Stimulated activated CD8-positive, alpha-beta memory T cell treated with anti-CD3 and anti-CD28 coated beads, Interleukin-4, amount 100 ng/mL, for 1 hour (primary cell): ENCODE measurements at places on chromosomes 3 and 15.

GRCh38 chr3:125470671-125471070, 49.3 kb downstream of the SNX4 start:
- DNase-seq: no peak

DNA sequence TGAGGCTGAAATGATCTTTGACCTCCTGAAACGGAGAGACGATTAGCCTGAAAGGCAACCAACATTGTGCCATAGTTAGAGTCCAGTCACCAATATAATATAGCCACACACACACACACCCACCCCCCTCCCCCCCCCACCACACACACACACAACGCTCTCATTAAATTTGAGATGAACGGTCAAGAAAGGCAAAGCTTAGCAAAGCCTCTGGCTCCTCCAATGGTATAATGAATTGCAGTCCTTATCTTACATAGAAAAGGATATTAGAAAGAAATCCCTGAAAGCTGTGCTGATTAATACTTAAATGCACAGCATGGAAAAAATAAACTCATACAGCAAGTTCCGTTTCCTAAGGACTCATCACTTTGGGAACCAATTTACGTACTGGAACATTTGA, 876 bp upstream of the ZNF385D start:
- DNase-seq: no peak

- DNase-seq: no peak
Observed at GRCh38 chr3:123432832-123433523, 15.9 kb downstream of the ADCY5 start.

DNA sequence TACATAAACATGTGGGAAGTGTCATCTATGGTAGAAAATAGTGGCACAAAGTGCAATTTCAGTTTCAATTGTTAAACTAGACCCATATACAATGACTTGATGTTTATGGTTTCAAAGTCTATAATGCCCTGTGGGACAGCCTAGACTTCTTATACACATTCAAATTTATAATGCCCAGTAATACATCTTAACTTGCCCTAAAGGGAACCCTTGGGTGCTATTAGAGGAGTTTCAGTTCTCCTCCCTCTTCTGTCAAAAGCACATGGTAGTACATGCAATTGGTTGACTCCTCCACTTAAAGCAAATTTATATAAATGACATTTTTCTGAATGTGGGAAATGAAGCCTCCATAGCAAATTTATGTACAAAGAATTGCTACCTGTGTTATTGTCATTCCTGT, 30.2 kb upstream of the OR5K4 start:
- no peak for DNase-seq

GRCh38 chr3:13711911-13712650, 163.2 kb downstream of the FBLN2 start:
- DNase-seq: no peak

GRCh38 chr3:179726075-179726699, 73.3 kb downstream of the USP13 start:
- DNase-seq: no peak

DNA sequence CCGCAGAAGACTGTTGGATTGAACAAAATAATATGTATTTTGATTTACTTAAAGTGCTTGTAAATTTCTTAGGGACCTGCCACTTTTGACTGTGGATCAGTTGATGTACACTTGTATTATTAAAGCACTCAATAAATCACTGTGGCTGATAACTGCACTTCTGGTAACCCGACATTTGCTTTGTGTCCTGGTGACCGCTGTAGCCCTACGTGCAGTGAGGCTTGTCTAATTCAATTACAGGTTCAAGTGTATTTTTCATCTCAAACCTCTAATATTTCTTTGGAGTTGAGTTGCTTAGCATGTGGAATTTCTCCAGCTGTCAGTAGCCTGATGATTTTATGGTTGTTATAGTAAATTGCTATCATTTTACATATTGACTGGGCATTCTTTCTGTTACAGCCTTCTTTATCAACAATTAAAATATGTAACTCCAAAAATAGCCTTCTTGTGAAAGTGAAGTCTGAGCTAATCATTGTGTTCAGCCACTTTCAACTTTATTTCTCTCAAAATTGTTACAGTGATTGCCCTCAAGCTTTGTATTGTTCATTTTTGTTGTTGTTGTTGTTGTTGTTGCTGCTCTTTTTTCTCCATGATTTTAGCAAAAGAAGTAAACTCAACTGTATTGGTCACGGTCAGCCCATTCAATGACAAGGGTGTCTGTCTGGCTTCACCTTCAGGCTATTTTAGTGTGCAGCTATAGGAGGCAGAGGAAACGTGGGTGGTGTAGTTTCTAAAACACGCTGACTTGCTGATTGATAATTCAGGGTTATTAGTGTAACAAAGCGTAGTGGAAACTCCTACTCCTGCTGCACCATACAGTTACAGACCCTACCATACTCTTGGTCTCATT, 215.1 kb upstream of the UBE2E1 start:
- DNase-seq: no peak

- DNase-seq: no peak
Observed at GRCh38 chr3:42659451-42660130, 6.1 kb downstream of the ZBTB47 start.

DNA sequence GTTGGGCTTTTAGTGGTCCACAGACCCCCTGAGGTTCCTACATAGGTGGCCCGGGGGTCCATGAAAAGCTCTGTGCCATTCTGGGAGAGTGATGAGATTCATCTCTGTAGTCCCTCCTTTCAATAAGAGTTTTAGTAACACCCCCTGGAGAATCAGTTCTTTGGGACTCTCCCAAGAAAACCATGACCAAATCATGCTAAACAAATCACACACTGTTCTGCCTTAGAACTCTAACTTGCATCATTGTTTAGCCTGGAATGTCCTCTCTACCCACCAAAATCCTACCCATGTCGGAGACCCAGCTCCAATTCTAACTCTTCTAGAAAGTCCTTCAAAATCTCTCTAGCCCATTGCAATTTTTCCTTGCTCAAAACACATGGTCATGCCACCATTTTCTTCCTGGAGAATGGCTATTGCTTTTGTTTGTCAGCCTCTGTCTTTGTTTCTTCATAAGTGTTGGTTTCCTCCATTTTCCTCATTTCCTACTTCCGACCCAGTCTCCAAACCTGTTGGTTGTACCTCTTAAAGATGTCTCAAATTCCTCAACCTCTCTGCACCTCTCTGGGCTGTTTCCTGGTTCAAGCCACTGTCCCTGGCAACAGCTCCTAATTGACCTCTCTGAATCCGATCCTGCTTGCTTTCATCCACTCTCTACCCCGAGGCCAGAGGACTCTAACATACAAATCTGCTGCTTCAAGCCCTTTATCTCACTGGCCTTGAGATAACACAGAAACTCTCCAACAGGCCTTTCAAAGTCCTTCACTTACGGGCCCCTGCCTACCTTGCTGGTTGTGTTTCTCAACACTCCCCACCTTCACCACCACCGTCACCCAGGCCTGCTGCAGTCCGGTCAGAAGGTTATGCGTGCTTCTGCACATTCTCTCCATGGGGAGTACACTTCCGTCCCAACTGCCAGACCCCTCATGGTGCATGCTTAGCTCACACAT, 23.7 kb downstream of the CYP19A1 start:
- DNase-seq: no peak

DNA sequence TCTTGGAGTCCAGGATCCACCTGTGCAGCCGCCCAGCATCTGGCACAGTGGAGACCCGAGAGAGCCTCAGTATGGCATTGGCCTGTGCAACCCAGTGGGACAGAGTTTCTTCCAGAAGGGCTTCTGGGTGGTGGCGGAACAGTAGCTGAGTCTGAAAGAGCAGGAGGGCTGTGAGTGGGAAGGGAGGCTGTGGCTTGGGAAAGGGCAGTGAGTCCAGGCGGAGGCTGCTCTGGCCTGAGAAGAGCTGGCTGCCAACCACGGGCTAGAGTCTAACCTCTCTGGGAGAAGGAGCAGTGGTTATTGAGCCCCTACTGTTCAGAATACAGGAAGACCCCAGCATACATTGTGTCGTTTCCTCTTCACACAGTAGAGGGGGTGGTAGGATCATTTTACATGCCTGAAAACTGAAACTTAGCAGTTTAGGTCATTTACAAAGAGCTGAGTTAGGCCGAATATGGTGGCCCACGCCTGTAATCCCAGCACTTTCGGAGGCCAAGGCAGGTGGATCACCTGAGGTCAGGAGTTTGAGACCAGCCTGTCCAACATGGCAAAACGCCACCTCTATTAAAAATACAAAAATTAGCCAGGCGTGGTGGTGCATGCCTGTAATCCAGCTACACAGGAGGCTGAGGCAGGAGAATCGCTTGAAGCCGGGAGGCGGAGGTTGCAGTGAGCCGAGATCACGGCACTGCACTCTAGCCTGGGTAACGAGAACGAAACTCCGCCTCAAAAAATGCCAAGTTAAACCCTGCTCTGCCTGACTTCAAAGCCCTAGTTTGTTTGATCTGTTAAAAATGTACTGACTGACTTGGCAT, 3.2 kb downstream of the AEN start:
- DNase-seq: no peak

DNA sequence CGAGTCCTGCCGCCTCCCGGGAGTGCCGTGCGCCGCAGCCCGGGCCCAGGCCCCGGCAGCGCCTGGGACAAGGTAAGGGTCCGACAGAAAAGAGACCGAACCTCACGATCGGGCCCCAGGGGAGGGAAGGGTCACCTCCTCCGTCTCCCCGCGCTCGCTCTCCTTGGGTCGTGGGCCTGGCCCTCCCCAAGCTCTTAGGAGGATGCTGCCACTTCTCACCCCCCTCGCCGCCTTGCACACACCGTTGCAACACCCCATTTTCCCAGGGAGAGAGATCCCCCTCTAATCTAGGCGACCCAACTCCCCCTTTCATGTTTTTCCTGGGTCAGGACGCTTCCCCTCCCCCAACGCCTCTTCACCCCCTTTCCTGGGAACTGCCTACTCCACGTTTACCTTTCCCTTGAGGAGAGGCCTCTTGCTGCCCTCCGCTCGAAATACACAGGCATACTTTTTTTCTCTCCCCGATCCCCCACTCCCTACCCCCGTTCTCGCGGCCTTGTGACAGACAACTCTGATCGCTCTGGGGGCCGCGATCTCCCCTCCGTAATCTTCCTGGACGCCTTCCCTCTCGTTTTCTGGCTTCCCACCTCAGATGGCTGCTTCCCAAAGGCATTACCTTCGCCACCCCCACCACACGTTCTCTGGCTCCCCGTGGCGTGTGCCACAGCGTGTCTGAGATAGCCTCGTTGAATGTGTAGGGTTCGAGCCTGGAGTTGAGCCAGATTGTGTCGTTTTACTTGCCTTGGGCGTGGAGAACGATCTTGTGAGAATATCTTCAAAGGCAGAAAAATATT, 688 bp downstream of the SETD5 start:
- DNase-seq: no peak

DNA sequence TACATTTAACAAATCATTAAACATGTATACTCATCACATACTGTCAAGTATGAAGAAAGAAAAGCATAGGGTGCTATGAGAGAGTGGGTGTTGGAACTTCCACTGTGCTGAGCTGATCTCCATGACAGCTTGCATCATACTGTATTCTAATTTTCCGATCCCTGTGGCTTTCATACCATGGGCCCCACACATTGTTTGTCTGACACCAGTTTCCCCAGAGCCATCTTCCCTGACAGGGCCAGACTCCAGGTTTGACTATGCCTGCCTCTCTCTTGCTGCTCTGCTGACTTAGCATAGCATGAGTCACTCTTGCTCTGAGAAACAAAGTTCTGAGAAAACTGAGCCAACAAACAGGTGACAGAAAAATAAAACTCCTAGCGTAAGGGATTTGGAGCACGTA, 37.0 kb upstream of the CASR start:
- DNase-seq: no peak

DNA sequence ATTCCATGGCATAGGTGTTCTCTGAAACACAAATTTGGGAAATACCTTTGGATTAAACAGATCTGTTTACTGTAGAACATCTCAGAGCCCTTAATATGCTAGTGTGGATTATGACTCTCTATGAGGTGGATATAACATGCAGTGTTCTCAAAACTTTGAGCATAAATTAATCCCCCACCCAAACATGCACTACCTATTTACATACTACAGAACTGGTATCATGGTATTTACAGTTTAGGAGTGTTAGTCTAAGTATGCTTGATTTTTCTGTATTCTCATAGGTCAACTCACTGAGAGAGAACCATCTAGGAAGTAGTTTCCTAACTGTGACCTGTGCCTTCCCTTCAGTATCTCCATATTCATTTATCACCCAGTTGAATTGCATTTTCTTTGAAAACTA, 30.9 kb upstream of the ZNF609 start:
- no peak for DNase-seq

GRCh38 chr15:52010633-52011595, 8.1 kb upstream of the MAPK6 start:
- no peak for DNase-seq

DNA sequence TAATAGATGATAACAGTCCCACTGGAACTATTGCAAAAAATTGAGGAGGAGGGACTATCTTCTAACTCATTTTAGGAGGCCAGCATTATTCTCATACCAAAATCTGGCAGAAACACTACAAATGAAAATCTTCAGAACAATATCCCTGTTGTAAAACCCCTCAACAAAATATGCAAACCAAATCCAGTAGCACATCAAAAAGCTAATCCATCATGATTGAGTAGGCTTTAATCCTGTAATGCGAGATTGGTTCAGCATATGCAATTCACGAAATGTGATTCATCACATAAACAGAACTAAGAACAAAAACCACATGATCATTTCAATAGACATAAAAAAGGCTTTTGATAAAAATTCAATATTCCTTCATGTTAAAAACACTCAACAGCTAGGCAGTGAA, 23.9 kb upstream of the PLSCR2 start:
- no peak for DNase-seq

DNA sequence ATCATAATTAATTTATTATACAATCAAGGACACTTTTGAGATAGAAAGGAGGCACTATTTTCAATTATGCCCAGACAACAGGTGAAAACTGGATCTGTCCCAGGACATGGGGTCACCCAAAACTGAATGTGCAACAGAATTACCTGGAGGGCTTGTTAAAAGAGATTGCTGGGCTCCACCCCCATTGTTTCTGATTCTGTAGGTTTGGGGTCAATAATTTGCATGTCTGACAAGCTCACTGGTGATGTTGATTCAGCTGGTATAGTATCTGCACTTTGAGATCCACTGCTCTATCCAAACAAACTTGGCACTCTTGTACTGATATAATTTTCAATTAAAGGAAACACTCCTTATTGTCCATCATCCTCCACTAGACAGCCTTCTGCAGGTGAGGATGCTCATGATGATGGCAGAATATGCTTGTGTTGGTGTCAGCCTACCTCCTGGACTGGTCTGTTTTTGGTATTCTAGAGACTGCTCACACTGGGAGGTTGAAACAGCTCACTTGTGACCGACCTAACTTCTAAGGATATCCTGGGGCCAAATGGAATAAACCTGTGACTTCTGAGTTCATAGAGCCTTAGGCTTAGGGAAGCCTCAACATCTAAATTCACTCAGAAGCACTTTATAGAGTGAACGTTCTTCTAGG, 2.2 kb downstream of the P2RY14 start:
- DNase-seq: no peak

GRCh38 chr3:142285083-142285517, 59.7 kb upstream of the GK5 start:
- no peak for DNase-seq

- no peak for DNase-seq
Observed at GRCh38 chr3:62562017-62562416, 188.7 kb upstream of the FEZF2 start.

- no peak for DNase-seq
Observed at GRCh38 chr15:86256628-86257027, 177.0 kb downstream of the AGBL1 start.

- no peak for DNase-seq
Observed at GRCh38 chr3:99551520-99551919, 86.9 kb upstream of the COL8A1 start.
